ENCODE measurements at places on chromosomes 5 and 9.

- peak; percentile 73 for DNase-seq
These were observed 2.1 kb upstream of the RFESD start for GRCh38 chr5:95644351-95645042.

- no peak for DNase-seq
These were observed 246.5 kb downstream of the SYK start for GRCh38 chr9:91047993-91048607.

DNA sequence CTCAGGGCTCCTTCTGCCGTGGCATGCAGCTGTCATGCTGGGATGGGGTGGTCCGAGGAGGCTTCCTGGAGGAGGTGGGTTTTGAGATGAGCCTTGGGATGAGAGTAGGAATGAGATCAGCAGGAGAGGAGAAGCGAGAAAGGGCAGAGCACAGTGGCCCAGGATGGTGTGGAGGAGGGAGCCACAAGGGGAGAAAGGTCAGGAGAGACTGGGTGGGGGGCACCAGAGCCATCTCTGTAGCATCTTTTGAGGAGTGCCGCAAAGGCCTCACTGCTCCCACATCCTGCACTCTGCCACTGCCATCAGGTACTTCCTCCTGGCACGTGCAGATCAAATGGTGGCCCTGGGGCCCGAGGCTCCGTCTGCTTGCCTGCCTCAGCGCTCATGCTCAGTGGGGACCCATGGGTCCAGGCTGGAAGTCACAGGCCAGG lies 150.2 kb downstream of the MACROH2A1 start:
- DNase-seq: no peak

DNA sequence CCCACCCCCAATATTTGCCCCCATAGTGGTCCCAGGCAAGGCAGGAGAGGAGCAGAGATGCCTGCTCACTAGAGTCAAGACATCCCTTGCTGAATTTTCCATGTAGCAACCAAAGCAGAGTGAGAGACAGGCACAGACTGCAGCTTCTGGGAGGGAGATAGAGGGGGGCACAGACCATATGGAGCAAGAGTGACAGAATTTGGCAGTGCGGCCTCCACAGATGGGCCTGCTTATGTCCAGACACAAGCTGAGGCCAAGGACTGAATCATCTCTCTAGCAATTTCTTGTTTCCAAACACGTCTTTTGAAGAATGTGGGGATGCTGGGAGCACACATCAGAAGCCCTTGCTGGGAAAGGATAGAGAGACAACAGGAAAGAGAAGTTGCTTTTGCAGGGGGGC lies 53.0 kb upstream of the ALDH1B1 start:
- DNase-seq: no peak

GRCh38 chr9:130198501-130199179 lies 26.4 kb downstream of the NCS1 start:
- DNase-seq: no peak

GRCh38 chr9:23538461-23539003 lies 287.5 kb downstream of the ELAVL2 start:
- no peak for DNase-seq

GRCh38 chr5:80541392-80541791 lies 28.7 kb downstream of the ANKRD34B start:
- no peak for DNase-seq

DNA sequence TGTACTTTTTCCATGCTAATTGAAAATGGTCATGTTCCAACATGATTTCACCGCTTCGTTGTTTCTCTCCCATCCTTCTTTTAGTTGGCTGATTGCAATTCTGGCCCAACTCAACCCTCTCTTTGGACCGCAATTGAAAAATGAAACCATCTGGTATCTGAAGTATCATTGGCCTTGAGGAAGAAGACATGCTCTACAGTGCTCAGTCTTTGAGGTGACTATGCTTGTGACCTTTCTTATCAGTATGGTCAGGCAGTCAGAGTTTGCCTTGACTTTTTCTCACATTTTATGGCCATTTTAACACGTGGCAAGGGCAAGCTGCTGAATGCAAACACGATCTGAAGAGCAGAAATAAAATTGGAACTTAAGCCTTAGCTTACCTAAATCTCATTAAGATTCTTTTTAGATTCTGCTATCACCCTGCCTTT lies 36.0 kb upstream of the CREBRF start:
- no peak for DNase-seq

GRCh38 chr5:112965733-112966306 lies 10.8 kb upstream of the DCP2 start:
- DNase-seq: no peak

- DNase-seq: peak; percentile 86
These were observed at the start of gene SECISBP2 for GRCh38 chr9:89318123-89319014. Gene SECISBP2, plus strand, starts transcription at chr9:89318500. Its CDS starts 77 bp downstream, at chr9:89318577.

DNA sequence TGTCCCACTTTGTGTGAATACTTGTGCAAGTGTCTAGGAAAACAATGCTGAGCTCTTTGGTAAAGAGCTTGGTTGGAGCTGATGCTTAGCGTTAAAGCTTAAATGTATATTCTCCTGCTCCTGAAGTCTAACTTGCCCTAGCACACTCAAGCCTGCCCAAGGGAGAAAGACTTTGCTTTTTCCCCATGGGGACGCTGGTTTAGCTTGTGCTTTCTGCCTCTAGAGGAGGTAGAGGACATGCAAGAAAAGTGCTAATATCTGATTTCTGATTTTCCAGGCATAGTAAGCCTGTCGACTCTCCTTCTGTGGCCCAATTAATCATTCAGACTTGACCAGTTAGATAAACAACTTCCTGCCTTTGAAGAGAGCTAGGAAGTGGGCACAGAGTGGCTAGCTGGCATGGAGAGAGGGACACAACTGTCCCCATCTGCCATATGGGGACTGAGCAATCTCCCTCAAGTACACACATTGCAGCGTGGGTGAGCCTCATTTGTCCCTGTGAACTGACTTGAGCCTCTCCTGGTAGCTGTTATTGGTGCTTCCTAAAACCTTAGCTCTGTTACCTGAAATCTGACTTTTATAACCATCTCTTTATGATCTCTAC lies 348.4 kb downstream of the BRINP1 start:
- DNase-seq: no peak

DNA sequence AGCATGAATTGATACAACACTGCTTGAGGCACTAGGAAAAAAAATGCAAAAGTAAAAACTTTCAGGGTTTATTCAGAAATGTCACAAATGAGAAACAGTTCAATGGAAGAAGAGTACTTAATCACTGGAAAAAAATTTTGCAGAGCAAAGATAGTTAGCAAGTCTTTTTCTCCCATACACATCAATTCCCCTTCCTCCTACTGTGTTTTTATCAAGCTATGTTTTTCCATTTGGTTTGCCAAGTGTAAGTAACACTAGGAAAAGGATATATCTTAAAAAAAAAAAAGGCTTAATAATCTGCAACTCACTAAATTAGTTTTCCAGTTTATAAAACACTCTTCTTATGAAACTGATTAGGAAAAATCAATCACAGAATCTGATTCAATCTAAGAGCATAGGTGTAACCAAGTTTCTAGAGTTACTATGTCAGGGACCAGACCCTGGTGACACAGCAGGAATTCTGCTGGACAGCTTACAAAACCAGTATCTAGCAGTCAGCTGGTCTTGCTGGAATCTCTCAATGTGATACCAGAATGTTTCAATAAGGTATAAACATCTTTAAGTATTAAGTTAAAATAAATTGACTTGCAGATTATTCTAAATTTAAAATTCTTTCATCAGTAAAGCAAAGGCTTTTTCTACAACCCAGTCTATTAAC lies 34.7 kb downstream of the RNF145 start:
- no peak for DNase-seq

DNA sequence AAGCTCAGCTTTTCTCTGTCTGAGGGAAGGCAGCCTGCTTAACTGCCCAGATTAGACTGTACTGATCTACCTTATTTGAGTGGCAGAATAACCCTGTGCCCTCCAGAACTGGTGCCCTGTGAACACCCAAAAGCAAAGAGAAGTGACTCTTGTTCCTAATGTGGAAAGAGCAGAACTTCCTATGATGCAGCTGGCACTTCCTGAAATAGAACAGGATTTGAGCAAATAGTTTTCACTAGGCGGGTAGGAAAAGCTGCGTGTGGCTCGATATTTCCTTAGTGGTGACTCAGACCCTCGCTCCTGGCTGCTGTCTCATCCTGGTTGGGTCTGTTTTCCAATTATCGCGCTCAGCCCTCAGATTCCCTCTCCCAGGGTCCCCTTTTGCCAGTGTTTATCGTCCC lies 89.9 kb downstream of the SH3TC2 start:
- DNase-seq: no peak

DNA sequence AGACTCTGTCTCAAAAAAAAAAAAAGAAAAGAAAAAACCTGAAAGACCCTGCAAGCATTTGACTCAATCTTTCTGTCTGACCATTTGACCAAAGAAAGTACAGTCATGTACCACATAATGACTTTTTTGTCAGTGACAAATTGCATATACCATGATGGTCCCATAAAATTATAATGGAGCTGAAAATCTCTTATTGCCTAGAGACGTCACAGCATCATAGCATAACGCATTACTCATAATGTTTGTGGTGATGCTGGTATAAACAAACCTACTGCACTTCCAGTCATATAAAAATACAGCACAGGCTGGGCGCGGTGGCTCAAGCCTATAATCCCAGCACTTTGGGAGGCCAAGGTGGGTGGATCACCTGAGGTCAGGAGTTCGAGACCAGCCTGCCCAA lies 10.5 kb downstream of the ECM2 start:
- no peak for DNase-seq

- no peak for DNase-seq
These were observed 577.5 kb upstream of the CLINT1 start for GRCh38 chr5:158436271-158437065.

DNA sequence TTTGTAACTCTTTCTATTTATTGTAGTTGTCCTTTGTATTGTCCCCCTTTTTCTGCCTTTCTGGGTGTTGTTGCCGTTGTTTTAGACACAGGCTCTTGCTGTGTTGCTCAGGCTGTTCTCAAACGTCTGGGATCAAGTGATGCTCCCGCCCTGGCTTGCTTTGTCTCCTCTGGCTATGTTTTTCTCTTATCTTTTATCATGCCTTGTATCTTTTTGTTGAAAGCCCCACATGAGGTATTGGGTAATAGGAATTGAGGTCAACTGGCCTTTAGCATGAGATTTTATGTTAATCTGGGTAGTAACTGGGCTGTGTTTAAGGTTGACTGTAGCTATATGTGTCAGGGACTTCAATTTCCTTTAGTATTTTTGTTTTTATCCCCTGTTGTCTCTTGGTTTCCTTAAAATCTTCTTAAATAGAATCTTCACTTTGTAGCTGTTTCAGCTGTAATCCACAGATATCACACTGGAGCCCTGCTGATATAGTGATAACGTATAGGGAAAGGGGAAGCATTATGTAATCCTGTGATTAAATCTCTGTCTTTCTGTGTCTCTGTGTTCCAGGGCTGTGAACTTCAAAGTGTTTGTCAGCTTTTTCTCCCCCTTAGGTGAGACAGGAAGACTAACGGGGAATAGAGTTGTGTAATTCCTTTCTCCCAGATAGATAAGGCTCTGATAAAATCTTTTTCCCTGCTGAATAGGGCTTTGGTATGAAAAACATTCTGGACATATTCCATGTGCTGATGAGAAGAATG lies 25.9 kb upstream of the CACNA1B start:
- no peak for DNase-seq

GRCh38 chr9:127569886-127570401 lies 42.1 kb upstream of the STXBP1 start:
- DNase-seq: no peak

- no peak for DNase-seq
These were observed 66.0 kb upstream of the SMIM15 start for GRCh38 chr5:61228229-61228628.

DNA sequence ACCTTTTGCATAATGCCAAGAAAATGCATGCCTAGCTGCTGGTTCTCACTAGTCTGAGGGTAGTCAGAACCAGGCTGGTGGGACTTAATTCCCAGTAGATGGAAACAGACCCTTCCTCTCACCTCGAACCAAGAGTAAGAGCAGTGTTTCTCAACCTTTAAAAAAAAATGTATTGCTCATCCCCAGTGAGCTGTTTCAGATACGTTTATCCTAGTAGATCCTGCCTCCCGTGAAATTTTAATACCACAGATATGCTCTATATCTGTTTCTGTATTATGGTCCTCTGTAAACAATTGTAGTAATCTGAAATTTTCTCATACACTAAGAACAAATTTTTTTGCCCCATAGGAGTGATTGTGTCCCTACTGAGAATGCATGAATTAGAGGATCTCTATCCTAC lies 86.2 kb downstream of the TEK start:
- DNase-seq: no peak

- DNase-seq: no peak
These were observed 1.5 kb downstream of the PAPPA start for GRCh38 chr9:116154976-116155697.

- no peak for DNase-seq
These were observed 15.3 kb upstream of the NINJ1 start for GRCh38 chr9:93149361-93149760.

DNA sequence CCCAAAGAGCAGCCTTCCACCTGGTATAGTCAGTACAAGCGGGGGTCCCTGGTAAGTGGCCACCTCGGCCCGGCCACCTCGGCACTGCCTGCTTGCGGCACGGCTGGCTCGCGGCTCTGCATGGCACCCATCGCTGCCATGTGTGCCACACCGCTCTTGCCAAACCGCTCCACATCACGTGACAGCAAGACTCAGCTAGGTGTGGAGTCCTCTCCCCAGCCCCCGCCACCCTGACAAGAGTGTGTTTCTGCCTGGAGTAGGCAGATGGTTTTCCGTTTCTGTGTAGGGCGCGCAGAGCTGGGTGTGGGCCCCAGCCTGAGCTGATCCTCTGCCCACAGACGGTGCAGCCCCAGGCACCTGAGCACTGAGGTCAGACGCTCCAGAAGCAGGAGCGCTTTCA lies 50.5 kb upstream of the FCN2 start:
- DNase-seq: no peak

- DNase-seq: no peak
These were observed 175.3 kb downstream of the GDNF start for GRCh38 chr5:37664551-37664950.
